ENCODE measurements at places on chromosomes 13 and 19.

- no peak for DNase-seq
Measured at GRCh38 chr13:33017323-33017929, 1.2 kb downstream of the KL start.

DNA sequence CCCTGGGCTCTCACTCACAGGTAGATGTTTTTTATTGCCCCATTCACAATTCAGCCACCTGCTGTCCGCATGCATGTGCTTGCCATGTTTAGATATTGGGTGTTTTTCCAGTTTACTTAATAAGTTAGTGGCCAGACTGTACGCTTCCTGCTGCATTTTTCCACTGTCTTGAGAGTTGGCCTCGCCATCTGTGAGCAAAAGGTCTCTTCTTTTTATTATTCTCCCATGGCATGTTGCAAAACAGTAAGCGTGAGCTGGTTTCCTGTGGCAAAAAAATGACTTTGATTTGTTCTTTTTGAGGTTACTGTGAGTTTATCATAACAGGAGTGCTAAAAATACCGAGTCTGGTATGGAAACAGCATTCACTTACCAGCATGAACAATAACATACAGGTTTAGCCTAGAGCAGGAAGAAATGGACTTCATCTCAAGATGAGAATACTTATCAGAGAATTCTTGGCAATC lies 46.0 kb downstream of the SAE1 start:
- no peak for DNase-seq

DNA sequence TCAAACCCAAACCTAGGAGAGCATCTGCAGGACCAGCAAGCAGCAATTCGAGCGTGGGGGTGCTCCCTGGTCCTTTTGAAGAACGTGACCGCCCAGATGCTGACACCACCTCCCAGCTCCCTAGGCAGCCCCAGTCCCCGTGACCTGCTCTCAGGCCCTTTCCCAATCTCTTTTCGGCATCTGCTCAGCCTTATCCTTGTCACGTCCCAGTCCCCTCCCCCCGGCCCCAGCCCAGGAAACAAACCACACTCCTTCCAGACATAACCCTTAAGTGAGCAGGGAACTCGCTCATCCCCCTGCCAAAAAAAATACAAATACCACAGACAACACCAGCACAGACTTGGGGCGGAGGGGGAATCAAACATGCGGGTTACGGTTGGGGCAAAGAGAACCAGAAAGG lies 3.3 kb downstream of the MLLT1 start:
- DNase-seq = no peak

GRCh38 chr19:13033244-13033643 lies 38.0 kb downstream of the NFIX start:
- DNase-seq = no peak

DNA sequence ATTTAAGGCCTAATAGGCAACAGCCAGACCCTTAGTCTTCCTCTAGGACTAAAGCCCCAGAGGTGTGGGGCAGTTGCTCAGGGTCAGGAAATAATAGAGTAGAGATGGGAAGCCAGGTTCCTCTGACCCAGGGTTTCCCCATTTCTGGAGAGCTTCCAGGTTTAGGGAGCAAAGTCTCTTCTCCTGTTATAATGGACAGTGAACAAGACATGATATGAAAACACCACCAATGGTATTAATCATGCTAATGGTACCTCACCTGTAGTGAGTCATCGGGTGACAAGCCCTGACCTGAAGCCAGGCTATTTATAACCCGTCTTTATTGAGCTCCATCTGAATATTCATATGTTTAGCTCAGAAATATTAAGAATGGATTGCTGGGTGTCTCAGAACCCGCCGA lies 24.6 kb downstream of the BICRA start:
- DNase-seq = no peak

- no peak for DNase-seq
Measured at GRCh38 chr13:32904266-32904665, 112.0 kb upstream of the KL start.

GRCh38 chr19:6970443-6970842 lies 50.8 kb downstream of the MBD3L2B start:
- no peak for DNase-seq

DNA sequence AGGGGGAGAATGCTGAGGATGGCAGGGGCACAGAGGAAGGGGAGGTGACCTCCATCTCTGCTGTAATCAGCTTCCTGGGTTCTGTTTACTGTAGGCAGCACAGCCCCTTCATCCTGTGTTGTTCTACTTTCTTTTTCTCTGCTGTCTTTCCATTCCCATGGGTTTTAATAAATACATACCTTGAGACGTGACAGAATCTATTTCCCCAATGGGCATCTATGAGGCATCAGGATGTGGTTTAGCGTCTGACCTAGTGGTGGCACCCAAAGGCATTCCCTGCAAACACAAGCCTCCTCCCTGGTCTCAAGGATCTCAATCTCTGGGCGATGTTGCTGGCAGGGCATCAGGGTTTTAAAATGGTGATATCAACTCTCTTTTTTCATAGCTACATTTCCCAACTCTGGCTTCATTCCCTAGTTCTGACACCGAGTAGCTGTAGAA lies 60.8 kb downstream of the ALOX5AP start:
- DNase-seq = no peak

DNA sequence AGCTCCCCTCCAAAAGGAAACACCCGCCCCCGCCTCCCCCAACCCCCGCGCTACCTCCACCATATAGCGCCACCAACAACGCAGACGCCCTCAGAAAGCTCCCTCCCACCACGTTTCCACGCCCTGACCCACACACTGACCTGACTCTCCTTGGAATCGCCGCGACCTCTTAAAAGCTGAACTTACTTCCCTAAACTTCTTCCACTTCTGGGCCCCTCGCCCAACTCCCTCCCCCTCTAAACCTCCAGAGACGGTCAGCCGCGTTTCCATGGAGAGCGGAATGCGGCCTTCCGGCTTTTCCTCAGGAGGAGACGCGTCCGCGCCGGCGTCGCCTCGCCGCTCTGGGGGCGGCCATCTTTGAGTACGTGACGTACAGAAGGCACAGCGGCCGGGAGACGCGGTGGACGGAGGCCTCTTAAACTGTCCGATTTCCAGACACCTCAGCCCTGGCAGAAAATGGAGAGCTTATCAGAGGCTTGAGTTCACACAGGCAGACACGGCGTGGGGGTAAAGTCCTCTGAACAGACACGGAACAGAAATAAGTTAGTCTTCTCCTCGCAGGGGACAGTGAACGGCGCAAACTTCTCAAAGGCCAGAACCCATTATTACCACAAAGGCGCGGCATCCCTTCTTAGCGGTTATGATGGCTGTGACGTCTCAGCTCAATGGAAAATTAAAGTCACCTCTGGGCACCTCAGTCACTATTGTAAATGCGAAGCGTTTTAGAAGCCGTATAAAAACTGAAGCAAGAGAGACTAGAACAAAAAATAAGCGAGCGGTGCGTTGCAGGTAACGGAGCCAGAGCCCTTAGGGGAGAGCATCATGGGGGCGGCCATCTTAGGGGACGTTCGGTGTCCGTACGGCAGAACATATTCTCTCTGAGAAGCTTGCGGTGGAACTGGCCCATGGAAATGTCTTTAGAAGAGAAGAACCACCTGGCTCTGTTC lies at the start of gene ZNF432:
TSS of gene ZNF432 (minus strand) at position 284 of the 947 bp plus-strand sequence. CDS start 1,970 bp downstream, outside the sequence.
- DNase-seq = peak; percentile 36

DNA sequence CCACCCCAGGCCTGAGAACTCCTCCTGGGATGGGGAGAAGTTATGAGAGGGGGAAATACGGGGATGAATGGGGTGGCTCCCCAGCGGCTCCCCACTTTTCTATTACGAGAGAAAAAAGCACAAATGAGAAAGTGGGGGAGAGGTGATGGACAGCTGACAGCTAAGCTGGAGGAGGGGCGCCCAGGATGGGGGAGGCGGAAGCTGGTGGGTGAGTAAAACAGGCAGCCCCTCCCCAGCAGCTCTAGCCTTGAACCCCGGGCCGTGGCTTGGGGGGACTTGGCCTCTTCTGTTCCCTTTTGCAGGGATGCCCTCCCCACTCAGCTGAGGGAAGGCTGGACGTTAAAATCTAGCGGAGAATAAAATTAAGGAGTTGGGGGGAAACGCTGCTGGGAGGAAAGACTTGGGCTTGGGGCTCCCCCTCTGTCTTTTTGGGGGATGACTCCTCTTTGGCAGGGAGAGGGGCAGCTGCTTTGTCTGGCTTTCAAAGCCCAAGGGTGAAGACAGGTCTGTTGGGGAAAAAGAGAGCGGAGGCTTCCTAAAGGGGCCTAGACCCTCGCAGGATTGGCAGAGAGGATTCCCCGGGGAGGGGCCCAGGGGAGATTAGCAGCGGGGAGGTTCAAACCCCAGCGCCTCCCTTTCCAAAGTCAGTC lies 1.4 kb upstream of the SAMD1 start:
- no peak for DNase-seq

- no peak for DNase-seq
Measured at GRCh38 chr19:3483226-3483628, at the start of gene SMIM44. SMIM44 (minus strand) TSS chr19:3483441; CDS start chr19:3483403, 38 bp downstream.

DNA sequence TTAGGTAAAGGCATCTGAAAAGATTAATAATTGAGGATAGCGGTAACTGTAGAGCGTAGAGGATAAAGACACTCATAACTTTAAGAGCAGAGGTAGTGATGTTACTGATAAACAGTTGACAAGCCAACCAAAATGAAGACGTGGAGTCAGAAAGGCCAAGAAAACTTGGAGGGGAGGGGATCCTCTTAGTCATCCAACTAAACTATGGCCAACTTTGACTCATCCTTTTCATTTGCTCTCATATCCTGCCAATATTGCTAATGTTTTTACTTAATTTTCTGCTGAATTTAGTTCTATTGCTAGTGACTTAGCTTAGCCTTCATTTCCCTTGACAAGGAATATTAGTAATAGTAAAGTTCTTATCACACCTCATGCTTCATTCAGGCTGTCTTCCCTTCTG lies 13.4 kb downstream of the ITGBL1 start:
- DNase-seq = no peak

GRCh38 chr19:5547881-5548280 lies 19.9 kb downstream of the TINCR start:
- no peak for DNase-seq

DNA sequence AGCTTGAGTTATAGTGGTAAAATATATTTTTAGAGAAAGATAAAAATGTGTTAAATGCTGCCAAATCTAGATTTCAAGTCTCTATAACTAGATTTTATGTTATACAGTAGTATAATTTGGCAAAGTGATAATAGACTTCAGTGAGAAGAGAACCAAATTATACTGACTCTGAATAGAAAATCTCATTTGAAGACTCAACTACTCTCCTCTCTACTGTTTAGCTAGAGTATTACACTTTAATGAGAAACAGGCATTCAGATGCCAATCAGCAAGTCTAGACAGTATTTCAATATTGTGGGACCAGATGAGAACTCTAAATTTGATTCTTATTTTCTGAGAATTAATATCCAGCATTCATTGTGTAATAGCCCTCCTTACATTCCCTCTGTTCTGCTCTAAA lies 311.2 kb downstream of the SLITRK5 start:
- DNase-seq = no peak

DNA sequence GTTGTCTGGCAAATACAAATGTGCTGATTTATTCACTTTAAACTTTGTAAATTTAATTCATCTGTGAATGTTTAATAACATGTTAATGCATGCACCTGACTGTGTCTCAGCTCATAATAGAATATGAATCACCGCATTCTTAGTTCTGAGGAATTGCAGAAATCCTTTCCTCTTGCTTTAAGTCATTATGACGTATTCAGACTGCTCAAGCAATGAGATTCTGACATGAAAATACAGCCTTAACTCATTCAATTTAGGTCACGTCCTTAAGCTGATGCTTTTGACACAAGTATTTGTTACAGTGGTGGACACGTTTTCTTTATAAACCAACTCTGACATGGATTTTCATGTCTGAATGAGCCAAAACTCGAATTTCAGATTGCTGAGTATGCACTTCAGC lies 541.0 kb upstream of the KLF12 start:
- DNase-seq = no peak

DNA sequence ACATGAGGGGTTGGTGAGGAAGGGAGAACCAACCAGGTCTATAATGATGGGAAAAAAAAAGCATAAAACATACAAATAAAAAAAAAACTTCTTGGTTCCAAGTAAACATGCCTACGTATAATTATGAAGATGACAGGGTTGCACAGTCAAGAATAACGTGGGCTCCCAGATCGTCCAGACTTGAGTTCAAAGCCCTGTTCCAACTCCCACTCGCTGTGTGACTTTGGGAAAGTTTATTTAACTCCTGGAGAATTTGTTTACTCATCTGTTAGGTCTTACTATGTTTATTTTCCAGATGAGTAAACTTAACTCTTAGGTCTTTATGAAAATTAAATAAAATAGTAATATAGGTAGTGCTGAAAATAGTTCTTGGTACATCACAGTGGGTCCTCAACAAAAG lies 13.8 kb downstream of the STARD13 start:
- no peak for DNase-seq

- DNase-seq = no peak
Measured at GRCh38 chr19:51687791-51688670, 5.1 kb upstream of the SPACA6 start.

DNA sequence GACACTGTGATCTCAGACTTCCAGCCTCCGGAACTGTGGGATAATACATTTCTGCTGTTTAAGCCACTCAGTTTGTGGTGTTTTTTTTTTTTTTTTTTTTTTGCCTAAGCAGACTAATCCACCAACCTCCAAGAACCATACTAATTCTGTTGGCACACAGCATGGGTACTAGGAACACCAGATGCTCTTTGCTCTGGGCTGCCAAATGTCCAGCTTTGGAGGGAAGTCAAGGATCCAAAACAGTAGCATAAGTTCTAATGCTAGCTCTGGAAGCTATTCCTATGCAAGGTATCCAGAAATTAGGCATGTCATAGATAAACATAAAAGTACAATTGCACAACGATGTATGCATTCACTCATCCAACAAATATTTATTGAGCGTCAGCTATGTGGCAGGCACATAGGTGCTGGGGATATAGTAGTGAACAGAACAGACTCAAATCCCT lies 64.5 kb upstream of the WDFY2 start:
- DNase-seq = peak; percentile 21

DNA sequence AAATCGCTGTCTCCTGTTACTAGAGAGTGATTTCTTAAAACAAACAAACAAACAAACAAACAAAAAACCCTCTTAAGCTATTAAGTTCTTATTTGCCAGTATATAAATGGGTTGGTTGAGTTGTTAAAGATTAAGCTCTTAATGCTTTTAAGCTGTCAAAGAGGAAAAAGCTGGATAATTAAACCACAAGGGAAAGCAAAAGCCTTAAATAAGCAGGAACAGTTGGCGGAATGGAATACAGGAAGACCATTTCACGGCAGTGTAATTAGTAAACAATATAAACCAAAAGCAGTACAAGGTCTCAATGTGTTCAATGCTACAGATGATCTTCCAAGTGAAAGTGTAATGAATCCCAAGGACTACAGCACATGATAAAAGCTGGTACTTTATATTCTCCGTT lies 32.2 kb upstream of the GGACT start:
- DNase-seq = no peak

GRCh38 chr13:112616586-112617362 lies 28.8 kb upstream of the TUBGCP3 start:
- DNase-seq = no peak

- DNase-seq = no peak
Measured at GRCh38 chr13:87172166-87172835, 498.9 kb upstream of the SLITRK5 start.

Measured in NCI-H524 treated with DMSO at 0.1 percent for 48 hours (cell line).